ENCODE measurements at places on chromosomes 12 and 14.

DNA sequence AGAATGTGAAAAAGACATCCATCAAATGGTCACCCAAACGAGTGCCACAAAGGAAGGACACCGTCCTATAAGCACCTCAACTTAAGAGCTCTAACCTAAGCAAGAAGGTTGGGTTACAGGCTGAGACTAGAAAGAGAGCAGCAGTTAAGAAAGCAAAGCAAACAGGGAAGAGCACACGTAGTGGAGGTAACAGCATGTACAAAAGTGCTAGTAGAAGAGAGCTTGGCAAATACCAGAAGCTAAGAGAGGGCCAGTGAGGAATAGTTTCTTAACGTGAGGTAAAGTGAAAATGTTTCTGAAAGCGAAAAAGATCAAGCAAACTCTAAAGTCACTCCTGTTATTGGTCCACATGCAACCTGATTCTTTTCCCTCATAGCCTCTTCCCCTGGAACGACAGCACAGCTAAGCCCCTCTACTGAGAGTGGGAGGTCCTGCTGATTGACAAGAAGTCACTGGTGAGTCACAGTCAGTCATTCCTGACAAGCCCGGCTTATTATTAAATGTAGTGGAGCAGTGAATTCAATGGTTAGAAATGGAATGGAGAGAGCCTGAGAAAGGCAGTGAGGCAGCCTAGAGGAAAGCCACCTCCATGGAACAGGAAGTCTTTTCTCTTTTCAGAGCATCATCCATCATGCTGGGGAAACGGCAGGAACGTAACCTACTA, 204.4 kb downstream of the SLC25A21 start:
- DNase-seq: no peak

GRCh38 chr12:52264435-52264825, 10.0 kb upstream of the KRT86 start:
- DNase-seq: no peak

GRCh38 chr12:66768293-66768692, 89.4 kb upstream of the GRIP1 start:
- no peak for DNase-seq

- DNase-seq: no peak
These were observed 4.2 kb downstream of the IFFO1 start for GRCh38 chr12:6551496-6552139.

DNA sequence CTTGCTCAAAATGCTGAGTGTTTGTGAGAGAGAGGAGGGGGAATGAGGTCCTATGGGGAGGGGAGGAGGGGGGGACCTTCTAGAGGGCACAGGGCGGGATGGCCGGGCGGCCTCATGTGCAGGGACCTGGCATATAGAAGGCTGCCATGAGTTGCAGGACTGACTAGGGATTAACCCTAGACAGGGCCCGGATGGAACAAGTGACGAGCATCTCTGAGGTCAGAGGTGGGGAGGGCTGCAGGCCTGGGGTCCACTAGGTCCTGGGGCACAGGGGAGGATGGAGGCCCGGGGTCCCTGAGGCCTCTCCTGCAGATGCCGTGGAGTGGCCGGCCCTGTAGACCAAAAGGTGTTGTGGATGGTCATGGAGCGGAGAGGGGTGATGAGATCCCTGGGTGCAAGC, 104.0 kb upstream of the EIF5 start:
- DNase-seq: no peak

GRCh38 chr14:87109271-87109670, 883.7 kb downstream of the GALC start:
- DNase-seq: no peak

- DNase-seq: no peak
These were observed 274.2 kb downstream of the ETNK1 start for GRCh38 chr12:22899184-22899583.

DNA sequence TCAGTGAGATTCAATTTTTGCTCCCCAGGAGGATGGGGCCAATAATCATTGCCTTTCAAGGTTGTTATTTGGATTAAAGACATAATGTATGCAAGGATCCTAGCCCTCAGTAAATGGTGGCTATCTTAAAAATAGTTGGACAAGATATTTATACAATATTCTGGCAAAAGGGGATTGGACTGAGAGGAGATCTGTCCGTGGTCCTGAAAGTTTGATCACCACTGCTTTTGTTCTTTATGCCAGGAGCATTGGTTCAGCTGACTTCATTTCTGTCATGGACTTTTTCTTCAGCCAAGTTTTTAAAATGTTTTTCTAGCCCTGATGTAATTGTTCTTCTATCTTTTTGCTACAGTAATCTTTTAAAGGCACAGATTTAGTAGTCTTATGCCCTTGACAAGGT, 70.2 kb upstream of the TCL1A start:
- peak; percentile 24 for DNase-seq

DNA sequence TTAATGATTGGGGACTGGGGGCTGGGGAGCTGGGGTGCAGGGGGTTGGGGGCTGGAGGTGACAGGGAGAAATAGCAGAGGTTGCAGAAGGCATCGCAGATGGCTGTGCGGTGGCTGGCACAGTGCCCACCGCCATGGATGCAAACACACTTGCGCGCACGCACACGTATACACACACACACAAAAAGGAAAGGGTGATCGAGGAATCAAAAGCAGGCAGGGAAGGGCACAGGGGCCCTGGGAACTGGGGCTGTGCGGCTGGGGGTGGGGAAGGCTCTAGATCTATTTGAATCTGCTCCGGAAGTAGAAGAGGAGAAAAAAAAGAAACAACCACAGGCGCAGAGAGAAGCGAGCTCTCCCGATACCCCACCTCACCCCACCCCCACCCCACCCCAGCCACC, 39.4 kb downstream of the ZFHX2 start:
- no peak for DNase-seq

DNA sequence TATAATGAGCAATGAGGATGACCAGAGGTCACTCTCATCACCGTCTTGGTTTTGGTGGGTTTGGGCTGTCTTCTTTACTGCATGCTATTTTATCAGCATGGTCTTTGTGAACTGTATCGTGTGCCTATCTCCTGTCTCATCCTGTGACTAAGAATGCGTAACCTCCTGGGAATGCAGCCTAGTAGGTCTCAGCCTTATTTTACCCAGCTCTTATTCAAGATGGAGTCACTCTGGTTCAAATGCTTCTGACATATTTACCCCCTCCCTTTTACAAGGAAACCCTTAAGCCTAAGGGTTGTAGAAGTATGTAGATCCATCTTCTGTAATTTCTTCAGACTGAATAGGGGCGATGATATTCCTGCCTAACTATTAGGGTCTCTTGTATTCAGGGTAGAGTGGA, 8.4 kb downstream of the IFI27L1 start:
- no peak for DNase-seq

GRCh38 chr14:50860478-50861086, 11.3 kb upstream of the ABHD12B start:
- DNase-seq: peak; percentile 92

- no peak for DNase-seq
These were observed 44.3 kb downstream of the GPR65 start for GRCh38 chr14:88049266-88049665.

DNA sequence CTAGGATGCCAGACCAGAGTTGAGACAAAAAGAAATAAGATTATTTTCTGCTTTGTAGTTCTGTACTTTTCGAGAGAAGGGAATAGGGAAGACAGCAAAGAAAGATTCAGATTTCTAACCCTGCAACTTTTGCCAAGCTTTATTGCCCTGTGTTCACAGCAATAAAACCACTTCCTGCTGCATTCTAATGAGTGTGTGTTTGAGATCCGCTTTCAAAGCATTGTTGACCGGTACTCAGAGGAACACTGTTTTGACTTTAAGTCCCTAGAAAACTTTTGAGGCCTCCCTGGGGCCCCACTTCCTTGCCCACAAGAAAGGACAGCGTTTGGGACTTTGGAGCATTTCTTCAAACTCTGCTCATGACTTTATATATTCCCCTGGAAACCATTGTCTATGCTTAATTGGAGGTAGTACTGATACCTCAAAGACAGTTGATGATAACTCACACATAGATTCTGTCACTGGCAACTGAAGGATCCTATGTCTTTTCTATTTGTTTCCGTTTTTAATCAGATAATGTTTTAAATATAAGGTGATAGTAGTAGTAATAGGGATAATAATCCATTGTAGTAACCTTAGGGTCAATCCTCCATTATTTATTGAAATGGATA, 1.3 kb downstream of the RNASE6 start:
- peak; percentile 32 for DNase-seq

DNA sequence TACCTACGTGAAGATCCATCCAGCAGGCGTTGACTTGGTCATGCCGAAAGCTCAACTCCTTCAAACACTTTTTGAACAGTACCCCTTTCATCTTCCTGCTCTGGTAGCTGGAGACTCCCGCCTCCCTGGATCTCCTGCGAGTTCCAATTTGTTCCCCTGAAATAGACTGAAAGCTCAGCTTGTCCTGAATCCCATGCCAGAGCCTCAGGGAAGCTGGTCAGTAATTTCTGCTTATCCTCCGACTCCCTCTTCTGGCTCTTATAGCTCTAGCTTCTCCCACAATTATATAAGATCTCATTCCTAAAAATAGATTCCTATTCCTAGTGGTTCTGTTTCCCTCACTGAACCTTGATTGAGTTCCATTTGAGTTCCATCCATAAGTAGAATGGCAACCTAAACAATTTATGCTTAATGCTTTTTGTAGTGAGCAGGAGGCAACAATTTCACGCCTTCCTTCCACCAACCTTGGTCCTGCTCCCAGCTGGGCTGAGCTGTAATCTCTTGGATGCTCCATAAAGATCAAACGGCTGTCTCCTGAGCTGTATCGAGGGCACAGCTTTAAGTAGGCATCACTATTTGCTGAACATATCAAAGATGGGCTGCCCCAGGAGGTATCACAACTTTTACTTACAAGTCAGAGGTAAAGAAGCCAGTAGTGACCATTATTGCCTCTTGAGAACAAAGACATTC, 8.0 kb upstream of the TMEM132C start:
- DNase-seq: no peak

DNA sequence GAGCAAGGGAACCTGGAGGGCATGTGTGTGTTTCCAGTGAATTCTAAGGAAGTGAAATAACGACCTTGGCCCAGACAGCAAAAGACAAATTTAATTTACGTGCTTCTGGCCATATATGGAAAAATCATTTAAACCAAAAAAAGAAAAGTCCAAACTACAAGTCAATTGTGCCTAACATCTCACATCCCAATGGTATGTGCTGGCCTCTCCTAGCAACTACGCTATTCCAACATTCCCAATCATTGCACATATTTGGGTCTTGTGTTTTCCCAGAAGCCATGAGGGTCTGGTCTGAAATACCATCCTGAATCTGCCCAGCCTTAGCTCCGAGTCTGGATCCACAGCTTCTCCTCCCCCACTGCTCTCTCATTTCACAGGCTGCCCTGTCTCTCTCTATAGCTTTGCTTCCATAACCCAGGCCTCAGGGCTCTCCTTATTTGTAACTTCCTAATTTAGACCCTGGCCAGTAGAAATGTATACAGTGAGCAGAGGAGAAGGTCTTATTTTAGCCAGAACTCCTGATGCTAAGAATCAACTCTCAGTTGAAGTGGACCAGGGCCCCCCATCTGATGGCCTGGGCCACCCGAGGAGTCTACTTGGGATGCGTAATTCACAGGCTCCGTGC, 224.6 kb downstream of the ANO2 start:
- no peak for DNase-seq

- no peak for DNase-seq
These were observed 150.7 kb downstream of the KTN1 start for GRCh38 chr14:55730592-55731310.

DNA sequence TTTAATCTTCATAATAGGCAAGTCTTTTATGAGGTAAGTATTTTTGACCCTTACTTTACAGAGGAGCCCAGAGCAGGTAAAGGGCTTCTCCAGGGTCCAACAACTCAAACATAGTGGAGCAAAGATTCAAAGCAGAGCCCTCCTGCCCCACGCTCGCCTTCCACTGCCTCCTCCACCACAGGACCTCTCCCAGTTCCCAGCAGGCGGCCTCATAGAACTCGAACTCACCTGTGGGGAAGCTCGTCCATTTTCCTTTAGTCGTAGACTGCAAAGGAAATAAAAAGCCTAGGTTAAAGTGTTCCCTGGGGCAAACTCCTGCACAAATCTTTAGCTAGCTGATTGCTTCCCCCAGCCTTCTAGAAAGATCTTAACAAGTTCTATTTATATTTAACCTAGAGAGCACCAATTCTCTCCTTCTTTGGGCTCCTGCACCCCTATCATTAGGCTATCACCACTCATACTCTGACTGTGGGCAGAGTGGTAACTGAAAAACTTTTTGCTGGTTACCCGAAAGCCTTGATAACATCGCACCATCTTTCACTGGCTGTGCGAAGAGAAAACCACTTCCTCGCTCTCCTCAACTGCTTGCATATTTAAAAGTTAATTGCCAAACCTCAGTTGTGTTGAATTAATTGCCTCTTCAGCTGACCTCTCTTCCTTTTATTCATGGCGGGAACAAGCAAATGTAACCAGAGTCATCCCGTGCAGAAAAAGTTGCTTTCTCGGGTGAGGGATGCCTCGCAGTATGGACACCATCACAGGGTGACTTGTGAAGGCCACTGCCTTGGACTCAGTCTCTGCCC, 299.6 kb downstream of the DPF3 start:
- DNase-seq: peak; percentile 79

- DNase-seq: no peak
These were observed 136.3 kb downstream of the FOXG1 start for GRCh38 chr14:28902930-28903329.

DNA sequence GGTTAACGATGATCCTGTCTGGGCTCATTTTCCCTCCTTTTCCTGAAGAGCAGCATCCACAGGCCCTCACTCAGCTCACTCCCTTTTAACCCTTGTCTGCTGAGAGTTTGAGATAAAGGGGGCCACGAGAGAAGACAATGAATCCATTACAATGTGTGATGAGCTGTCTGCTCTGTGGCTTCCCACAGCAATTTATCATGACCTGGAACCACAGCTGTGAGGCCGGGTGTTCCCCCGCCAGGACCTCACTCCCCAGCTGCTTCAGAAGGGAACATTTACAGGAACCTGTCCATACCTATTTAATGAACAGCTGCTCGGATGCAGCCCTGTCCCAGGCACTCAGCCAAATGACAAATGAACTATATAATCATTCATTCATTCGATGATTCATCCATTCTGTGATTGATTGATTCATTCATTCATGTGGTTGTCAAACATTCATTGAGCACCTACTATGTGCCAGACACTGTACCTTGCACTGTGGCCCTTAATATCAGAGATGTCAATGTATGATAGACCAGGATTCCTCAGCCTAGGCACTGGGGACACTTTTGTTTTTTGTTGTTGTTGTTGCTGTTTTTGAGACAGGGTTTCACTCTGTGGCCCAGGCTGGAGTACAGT, 18.5 kb upstream of the P2RX7 start:
- no peak for DNase-seq

DNA sequence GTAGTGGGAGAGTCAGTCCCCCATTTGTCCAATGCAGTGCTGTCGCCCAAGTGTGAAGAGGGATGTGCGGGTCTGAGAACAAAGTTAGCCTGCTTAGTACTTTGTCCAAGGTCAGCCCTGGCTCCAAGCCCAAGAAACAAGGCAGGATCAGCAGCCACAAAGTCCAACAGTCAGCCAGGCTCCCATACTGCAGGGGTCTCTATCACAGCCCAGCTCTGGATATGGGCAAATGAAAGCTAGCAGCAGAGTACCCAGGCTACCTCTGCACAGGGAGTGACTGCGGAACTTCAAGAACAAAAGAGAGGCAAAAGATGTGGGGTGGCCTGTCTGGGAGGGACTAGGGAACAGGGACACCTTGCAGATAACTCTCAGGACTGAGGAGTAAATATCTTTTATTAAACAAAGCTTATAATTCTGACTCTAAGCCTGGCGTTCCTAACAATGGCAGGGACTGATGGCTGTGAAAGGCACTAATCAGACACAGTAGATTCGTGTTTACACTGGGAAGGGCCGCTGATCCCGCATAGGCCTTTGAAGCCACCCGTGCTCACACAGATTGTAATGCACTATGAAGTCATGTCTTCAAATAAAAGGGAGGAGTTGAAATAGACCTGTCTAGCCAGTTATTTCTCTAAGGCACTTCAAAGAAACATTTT, 91.0 kb upstream of the EEA1 start:
- no peak for DNase-seq
